ENCODE measurements at places on chromosomes 12 and 14.

DNA sequence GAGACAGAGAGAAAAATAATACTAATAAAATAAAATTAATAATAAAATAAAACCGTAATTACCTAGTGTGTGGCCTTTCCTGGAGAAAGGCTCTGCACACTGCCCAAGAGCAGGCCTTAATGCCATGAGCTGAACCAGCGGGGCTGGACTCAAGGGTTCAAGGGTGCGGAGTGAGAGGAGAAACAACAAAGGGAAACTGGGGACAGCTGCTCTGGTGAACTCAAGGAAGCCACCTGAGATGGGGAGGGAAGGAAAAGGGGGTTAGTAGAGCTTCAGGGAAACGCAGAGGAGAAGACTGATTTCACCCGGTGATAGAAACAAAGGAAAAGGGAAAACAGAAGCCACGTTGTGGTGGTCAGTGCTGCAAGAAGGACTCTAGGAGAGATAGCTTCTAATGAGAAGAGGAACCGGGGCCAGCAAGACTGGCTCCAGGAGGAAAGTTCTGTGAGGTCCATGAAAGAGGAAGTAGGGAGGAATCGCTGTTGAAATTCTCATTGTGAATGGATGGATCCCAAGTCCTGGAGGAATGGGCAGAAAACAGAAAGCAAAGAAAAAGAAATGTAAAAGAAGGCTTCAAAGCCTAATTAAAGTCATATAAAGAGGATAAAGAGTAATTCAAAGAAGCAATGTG, 48.3 kb upstream of the BCL2L14 start:
- DNase-seq, result no peak

GRCh38 chr12:63876980-63877379, 32.5 kb downstream of the SRGAP1 start:
- no peak for DNase-seq

DNA sequence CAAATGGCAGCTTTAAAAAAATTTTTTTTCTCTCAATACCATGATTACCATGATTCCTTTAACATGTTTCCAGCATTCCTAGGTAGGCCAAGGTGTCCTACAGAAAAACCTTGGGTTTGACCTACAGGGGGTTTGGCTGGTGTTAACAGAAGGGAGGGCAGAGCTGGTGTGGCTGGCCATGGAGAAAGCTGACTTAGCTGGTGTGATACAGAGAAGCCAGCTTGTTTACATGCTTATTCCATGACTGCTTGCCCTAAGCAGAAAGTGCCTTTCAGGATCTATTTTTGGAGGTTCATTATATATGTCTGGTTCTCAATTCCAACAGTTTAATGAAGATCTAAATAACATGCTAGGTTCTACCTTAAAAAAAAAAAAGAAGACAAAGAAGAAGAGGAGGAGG, 68.6 kb downstream of the EEA1 start:
- no peak for DNase-seq

- DNase-seq, result no peak
Observed at GRCh38 chr12:120221576-120221900, 20.6 kb upstream of the RPLP0 start.

GRCh38 chr14:81682134-81682533, 148.5 kb upstream of the SEL1L start:
- DNase-seq, result no peak

DNA sequence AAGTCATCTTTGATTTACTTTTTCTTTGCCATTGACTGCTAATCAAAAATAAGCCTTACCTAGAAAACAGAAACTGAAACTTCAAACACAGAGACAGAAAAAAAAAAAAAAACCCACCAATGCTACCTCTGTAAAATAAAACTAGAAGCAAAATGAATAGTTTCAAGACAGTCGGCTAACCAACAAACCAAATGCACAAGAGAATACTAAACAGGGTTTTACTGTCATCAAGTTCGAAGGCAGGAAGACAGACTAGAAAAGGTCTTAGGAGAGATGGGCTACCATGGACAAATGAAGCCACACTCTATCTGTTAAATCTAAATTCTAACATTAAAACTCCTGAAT, 59.5 kb downstream of the SEL1L start:
- DNase-seq, result no peak

GRCh38 chr12:57220770-57221168, 4.2 kb downstream of the NXPH4 start:
- DNase-seq, result no peak
